ENCODE measurements at places on chromosomes 12 and 14.

- DNase-seq: no peak
Observed at GRCh38 chr12:91975891-91976290, 169.8 kb downstream of the BTG1 start.

- DNase-seq: no peak
Observed at GRCh38 chr14:61661471-61662400, 33.6 kb upstream of the HIF1A start.

- no peak for DNase-seq
Observed at GRCh38 chr12:72141381-72141780, 130.8 kb upstream of the TRHDE start.

DNA sequence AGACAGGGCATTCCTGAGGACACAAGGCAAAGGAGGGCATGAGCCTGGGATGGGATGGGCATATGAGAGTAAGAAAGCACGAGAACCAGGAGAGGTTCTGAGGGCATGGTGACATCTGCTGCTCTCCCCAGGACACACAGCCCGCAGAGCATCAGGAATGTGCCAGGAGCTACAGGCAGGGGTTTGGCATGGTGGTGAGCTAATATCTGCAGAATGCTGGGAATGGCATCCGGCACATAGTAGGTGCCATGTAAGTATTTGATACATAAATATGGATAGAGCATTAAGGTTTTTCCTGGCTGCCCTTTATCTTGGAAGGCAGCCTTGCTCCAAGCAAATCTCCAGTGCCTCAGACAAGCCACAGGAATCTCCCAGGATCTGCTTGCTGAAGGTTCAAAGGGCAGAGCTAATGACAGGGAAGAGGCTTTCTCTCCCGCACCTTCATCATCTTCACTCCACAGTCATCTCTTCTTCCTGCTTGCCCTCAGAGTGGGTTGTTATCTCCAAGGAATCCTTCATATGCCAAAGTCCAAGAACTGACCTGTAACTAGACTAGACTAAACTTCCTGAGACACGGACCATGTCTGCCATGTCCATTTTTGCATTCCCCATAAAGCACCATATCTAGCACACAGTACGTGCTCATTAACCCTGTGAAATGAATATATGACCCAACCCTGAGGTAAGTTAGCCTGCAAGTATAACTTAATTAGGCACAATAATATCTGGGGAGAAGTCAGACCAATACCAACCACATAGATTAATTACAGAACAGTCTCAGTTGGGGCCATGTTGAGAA lies 62.0 kb upstream of the SCN8A start:
- DNase-seq: no peak

DNA sequence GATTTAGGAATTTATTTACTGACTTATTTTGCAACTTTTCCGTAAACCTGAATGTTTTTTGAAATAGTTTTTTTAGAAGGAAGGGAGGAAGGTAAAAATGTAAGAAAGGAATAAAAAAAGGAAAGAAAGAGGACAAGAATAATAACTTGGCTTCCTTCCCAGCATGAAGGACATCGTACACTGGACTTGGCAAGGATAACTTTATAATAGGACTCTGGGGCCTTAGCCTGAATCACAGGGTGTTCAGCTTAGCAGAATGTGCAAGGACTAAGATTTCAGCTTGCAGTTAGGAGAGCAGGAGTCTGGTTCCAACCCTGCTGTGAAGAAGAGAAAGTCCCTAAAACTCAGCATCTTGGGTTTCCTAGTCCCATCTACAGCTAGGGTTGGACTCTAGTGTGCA lies 1053.3 kb downstream of the VRK1 start:
- no peak for DNase-seq

GRCh38 chr12:7151532-7151931 lies 21.4 kb downstream of the CLSTN3 start:
- DNase-seq: no peak

GRCh38 chr12:52022841-52023181 lies 16.1 kb downstream of the TAMALIN start:
- peak; percentile 72 for DNase-seq

GRCh38 chr14:59570122-59570521 lies 6.5 kb downstream of the CCDC175 start:
- no peak for DNase-seq

DNA sequence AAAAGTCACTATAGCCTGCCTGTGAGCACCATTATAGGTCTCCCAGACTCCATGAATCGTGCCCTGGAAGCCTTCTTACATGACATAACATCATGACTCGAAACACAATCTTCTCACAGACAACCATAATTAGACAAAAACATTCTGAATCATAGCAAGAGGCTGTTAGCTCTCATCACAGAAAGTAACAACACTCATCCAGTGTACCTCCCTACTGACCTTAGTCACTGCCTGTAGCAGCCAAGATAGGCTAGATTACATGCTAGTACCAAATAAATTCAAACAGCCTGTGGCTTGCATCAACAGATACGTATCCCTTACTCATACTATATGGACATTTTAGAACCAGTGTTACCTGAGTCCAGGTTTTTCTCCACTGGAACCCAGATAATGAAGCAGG lies 663.8 kb upstream of the FOXG1 start:
- no peak for DNase-seq

DNA sequence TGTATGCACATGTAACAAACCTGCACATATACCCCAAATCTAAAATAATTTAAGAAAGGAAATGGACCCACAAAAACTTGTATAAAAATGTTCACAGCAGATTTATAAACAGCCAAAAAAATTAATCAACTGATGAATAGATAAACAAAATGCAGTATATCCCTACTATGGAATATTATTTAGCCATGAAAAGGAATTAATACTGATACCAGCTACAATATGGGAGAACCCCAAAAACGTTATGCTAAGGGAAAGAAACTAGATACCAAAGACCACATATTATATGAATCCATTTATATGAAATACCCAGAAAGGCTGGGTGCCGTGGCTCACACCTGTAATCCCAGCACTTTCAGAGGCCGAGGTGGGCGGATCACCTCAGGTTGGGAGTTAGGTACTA lies 20.9 kb downstream of the DUSP16 start:
- DNase-seq: no peak

DNA sequence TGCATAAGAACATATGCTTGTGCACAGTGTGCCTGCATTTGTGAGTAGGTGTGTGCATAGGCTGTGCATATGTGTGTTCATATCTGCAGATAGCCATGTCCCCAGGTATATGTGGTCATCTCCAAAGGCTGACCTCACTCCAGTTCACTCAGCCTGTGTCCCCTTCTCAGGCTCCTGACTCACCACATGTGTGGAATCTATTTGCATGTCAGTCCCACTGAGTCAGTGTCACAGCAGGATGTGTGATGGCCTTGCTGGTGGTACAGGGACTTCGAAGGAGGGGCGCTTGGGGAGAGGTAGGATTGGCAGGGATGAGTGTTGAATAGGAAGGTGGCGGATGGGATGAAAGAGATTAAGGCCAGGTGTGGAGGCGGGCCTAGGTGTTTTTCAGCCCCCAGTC lies 35.5 kb downstream of the KRT80 start:
- no peak for DNase-seq

GRCh38 chr12:94041850-94042249 lies 106.5 kb upstream of the PLXNC1 start:
- DNase-seq: no peak

DNA sequence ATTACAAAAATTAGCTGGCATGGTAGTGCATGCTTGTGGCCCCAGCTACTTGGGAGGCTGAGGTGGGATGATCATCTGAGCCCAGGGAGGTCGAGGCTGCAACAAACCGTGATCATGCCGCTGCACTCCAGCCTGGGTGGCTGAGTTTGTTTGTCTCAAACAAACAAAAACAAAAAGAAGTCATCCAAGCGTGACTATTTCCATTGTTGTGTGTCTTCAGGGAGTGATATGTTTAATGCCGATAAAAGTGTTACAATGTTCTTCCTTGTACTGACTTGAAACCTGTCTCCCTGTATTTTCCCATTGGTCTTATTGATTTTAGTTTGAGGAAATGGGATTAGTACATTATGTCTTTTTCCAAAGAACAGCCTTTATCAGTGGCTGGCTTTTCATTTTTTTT lies 75.6 kb upstream of the USP44 start:
- no peak for DNase-seq

DNA sequence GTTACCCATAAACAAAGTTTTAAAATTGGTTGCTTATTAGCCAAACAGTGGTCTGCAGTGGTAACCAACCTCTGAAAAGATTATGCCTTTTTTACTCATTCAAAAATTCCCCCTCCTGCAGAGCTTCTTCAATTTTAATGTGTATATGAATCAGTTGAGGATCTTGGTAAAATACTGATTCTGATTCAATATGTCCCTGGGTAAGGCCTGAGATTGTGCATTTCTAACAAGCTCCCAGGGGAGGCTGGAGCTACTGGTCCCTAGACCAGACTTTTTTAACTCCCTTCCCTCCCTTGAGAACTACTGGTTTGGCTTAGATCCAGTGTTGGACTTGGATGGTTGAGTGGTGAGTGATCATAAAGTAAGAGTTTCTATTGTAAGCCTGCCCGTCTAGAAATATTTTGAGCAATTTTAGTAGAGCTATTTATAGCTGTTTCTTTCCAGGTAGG lies 90.2 kb downstream of the FUT8 start:
- no peak for DNase-seq

DNA sequence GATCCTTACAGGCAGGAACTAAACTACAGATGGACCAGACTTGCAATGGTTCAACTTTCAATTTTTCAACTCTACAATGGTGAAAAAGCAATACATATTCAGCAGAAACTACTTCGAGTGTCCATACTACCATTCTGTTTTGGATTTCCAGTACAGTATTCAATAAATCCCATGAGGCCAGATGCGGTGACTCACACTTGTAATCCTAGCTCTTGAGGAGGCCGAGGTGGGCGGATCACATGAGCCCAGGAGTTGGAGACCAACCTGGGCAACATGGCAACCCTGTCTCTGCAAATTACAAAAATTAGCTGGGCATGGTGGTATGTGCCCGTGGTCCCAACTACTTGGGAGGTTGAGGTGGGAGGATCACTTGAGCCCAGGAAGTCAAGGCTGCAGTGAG lies 336.1 kb downstream of the MED13L start:
- no peak for DNase-seq

GRCh38 chr12:124388679-124389137 lies 93.8 kb downstream of the RFLNA start:
- peak; percentile 56 for DNase-seq

Data from WERI-Rb-1 (cell line).